ENCODE measurements at places on chromosomes 13 and 19.

DNA sequence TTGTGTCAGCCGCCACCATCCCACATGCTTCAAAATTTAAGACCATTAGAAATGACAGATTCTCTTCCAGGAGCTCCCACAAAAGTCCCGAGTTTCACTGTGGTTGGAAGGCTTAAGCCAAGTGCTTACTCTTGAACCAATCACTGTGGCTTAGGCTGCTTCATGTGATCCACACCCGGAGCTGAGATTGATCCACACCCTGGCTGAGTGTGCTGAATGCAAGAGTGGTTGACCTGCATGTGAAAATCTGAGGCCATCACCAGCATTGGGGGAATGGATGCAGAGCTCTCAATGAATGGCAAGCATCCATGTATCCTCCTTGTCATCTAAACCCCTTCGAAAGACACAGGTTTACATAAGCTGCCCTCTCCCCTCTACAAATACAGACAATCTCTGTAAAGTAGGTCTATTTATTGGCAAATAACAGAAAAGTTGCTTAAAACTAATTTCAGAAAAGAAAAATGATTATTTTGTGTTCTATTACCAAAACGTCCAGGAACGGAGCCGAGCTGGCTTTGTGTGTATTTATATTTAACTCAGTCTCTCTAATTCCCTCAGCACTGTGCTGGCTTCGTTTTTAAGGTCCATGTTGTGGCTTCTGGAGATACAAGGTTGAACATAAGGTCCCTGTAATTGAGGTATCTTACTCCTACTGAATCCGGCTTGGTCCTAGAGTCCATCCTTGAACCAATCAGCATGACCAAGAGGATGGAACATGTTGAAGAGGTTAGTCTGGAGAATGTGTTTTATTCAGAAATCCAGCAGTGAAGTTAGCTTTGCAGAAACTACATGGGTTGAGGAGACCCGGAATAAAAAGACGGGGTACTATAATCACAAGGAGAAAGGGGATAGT, 332.4 kb downstream of the LIG4 start:
- no peak for DNase-seq

DNA sequence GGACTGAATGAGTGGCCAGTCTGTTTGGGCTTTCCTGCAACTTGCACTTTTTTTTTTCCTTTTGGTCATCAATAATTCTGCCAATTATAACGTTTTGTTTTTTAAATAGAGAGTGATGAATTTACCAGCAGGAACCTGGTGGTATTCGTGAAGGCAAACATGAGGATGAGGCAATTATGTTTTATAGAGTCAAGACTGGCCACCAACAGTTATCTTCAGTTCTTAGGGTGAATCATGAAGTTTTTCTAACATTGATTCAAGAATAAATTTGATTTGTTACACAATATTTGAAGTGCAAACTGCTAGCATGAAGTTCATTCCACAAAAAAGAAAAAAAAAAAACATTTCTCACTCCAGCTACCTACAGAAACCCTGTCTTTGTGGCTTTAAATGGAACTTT, 244.5 kb downstream of the SPRY2 start:
- DNase-seq = no peak

GRCh38 chr19:54480051-54480450, 7.0 kb upstream of the CDC42EP5 start:
- DNase-seq = no peak

DNA sequence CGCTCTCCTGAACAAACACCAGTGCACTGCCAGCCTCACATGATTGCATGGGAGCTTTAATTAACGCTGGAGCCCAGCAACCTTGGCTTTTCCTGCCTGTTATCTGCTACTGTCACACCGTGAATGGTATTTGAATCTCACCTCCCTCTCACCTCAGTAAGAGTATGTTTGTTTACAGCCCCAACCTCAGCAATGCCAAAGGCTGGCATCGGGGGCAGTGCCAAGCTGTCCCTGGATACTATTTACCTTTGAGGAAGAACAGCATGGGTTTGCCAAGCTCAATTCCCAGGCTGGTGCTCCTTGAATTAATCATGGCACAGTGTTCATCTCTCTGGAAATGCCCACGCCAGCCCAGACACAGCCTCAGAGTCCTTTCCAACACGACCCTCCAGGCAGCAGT, 57.2 kb upstream of the SERPINE3 start:
- DNase-seq = no peak

DNA sequence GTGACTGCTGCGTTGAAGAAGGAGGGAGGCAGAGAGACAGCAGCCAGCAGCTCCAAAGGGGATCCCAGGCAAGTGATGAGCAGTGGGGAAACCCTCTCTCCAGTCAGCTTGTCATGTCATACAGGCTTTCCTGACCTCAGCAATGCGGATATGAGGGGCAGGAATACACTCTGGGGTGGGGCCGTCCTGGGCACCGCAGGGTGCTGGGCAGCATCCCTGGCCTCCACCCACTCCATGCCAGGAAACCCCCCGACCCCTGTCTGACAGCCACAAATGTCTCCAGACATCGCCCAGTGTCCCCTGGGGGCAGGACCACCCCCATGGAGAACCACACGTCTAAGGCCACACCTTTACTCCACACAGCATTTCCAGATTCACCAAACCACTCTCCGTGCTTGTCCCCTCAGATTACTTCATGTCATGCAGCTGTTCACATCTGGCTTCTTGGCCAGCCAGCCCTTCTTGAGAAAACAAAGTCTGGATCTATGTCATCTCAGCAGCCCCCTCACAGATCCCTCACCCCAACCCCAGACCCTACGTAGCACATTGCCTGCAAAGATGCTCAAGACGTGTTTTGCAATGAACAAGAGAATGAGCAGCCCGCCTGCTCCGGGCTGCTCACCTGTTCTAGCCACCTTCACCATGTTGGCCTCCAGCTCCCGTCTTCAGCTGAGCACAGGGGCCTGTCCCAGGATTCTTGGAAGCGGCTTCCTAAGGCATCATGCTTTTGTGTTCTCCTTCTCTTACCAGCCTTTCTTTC, 46.5 kb downstream of the RFX2 start:
- no peak for DNase-seq

GRCh38 chr13:97367016-97367822, 66.8 kb upstream of the RAP2A start:
- DNase-seq = no peak

- DNase-seq = no peak
These were observed 5.5 kb downstream of the EBI3 start for GRCh38 chr19:4234862-4235201.

DNA sequence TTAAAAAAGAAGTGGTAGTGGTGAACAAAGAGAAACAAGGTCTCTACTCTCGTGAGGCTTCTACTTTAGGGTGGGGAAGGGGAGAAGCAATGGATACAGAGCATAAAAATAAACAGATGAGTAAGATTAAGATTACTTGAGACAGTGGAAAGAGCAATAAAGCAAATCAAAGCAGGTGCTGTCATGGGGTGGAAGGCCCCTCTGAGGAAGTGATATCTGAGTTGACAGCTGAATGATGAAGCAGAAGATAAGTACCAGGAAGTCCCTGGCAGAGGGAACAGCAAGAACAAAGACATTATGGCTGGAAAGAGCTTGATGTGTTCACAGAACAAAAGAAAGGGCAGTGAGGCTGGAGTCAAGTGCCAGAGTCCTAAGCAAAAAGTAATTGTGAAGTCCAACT, 221.8 kb downstream of the ENOX1 start:
- no peak for DNase-seq

DNA sequence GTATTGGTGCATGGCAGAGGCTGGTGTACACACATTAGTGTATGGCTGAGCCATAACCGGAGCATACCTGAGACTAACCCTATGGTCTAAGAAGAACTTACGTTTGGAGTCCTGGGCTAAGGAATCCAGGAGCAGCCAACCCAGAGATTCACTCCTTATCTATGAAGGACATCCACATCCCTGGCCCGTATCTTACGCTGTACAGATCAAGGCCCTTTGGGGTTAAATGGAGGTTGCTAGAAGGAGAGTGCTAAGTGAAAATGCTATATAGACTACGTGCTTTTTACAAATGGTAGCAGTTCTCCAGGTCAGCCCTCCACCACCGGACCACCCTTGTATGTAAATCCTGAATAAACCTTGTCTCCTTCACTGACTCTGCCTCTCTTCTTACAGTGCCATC, 1.9 kb upstream of the SUGT1 start:
- DNase-seq = no peak

GRCh38 chr13:73989244-73989843, 144.9 kb downstream of the KLF12 start:
- DNase-seq = no peak

- DNase-seq = no peak
These were observed 85.9 kb downstream of the KDM4B start for GRCh38 chr19:5054551-5055456.

- DNase-seq = no peak
These were observed 22.5 kb downstream of the NKPD1 start for GRCh38 chr19:45138303-45138751.

DNA sequence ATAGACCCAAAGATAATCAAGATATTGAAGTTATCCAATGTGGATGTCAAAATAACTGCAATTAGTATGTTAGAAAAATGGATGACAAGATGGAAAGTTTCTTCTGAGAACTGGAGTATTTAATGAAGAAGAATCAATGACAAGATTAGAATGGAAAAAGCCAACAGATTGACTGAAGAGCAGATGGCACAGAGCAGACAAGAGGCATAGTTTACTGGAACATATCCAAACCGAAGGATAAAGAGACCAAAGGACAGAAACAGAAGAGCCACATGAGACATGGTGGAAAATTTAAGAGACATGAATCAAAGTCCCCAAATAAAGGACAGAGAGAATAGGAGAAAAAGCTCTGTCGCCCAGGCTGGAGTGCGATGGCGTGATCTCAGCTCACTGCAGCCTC, 89.6 kb upstream of the RXFP2 start:
- no peak for DNase-seq

- peak; percentile 66 for DNase-seq
These were observed 502.7 kb downstream of the UQCRFS1 start for GRCh38 chr19:28710278-28710677.

DNA sequence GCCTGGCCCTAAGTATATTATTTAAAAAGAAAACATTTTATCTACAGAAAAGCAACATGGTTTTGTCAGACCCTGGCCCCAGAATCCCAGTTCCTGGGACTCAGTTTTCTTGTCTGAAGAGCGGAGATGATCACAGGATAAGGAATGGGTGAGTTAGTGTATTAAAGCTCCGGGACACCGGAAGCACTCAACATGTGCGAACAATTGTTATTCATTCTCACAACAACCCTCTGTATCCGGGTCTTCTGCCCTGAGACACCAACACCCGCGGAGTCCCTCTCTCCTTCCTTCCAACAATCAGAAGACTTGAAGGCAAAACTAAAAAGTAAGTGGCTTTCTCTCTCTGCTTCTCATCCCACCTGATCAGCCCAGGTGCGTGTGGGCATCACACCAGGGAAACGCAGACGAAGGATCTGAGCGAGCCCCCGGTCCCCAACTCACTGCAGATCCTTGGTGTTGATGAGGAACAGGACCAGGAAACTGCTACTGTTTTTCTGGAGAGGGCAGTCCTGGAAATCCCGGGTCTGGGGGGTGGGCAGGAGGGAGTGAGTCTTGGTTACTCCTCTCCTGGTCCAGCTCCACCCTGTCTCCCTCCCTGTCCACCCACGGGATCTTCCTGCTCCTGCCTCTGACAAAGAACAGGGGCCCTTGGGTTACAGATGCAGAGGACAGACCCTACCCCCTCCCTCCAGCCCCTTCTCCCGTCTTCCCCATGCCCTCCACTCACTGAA, 2.0 kb downstream of the GPR108 start:
- no peak for DNase-seq

GRCh38 chr19:20453425-20453935, 112.1 kb downstream of the ZNF737 start:
- no peak for DNase-seq

All from NCI-H1436 (cell line).